Neural progenitor cell (in vitro differentiated cells): ENCODE measurements at places on chromosomes 5 and 9. TPM values are rescaled to one million over a fixed set of nuclear protein-coding genes. Genes with fewer than 3 reads are reported as not detected.
A peak's percentile ranks its signal among the peaks of the same experiment; 100 is the strongest.

GRCh38 chr5:109769597-109770291 is 80.0 kb downstream of the MAN2A1 start:
- DNase-seq = no peak

Gene RFESD
- 3.6 and 4.4 TPM in 2 replicates for total RNA-seq

Gene RNF224
- total RNA-seq = not detected in 2 replicates

- no peak for DNase-seq
These were observed 24.5 kb upstream of the SEMA4D start for GRCh38 chr9:89522261-89522958.

Gene MYORG
- 0.03 and 0.04 TPM in 2 replicates for total RNA-seq

DNA sequence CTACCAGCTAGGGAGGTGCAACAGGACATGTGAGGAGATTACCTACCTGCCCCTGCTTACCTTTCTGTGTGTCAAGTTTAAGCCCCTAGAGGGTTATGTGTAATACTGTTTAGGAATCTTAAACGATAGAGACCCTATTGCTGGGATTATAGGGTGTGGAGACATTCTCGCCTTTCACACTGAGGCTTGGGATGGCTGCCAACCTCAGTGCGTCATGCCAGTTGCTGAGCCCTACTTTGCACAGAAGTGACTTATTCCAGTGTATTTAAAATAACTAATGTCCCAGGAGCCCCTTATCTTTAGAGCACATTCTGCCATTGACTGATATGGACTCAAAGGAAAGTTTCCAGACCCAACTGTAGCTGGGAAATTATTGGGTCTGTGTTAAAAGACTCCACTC is 76.6 kb upstream of the XPA start:
- no peak for DNase-seq

Gene SLC2A6
- total RNA-seq = 2.3 and 8.8 TPM in 2 replicates

- no peak for DNase-seq
These were observed 133.4 kb downstream of the ACTBL2 start for GRCh38 chr5:57349214-57349613.

- DNase-seq = no peak
These were observed 601 bp upstream of the FAF2 start for GRCh38 chr5:176447591-176447977.

DNA sequence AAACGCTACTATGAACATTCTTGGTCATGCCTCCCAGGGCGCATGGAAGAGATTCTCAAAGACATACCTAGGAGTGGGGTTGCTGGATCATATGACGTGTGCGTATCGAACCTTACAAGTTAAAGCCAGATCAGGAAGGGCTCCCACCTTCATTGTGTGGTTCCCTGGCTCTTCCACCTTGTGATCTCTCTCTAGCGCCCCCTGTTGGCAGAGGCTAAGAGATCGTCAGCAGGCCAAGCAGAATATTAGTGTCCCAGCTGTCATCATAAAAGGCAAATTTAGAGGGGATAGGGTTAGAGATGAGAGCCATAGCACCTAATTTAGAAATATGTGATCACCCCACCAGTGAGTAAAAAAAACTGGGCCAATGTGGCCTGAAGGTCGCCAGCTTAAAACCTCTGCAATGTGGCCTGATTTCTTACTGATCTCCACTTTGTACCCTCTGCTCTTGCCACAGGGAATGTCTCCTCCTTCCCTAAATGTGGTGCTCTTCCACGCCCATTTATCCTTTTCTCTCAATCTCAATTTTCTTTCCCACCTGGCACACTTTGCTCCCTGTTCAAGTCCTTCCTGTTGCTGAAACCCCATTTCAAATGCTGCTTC is 91.7 kb upstream of the SHB start:
- peak; percentile 89 for DNase-seq

Gene SYNPO
- total RNA-seq = 0.41 and 1.3 TPM in 2 replicates

GRCh38 chr5:5146530-5147160 is 6.5 kb downstream of the ADAMTS16 start:
- no peak for DNase-seq

Gene C9orf153
- total RNA-seq = 0.25 TPM in 1 of 2 replicates, not detected in the other

Gene BNIP1
- 10.6 and 15.0 TPM in 2 replicates for total RNA-seq

GRCh38 chr9:124369231-124369797 is 45.9 kb downstream of the PSMB7 start:
- DNase-seq = no peak

Gene TMEM252
- not detected in 2 replicates for total RNA-seq

GRCh38 chr9:129176701-129177442 is 1.2 kb downstream of the IER5L start:
- peak; percentile 75 for DNase-seq

GRCh38 chr9:121055642-121056143 is 5.6 kb upstream of the C5 start:
- DNase-seq = peak; percentile 44

- DNase-seq = no peak
These were observed 20.2 kb downstream of the TRIM7 start for GRCh38 chr5:181184845-181185216.

DNA sequence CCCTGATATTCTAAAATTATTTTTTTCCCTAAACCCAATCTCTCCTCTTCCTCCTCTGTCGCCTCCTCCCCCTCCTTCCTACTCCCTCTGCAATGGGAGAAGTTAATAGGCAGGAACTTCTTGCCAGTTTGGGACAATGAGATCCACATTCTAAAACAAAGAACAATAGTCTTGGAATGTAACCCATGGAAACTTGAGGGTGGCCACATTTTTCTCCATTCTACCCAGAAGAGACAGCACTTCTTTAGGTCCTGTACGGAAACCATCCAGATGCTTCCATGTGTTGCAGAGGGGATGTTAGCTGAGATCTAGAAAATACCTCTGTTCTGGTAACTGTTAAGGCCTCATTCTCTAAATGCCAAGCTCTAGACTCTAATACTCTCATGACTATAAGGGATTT is 10.0 kb downstream of the SPARC start:
- peak; percentile 20 for DNase-seq

- DNase-seq = no peak
These were observed 1.2 kb downstream of the PPARGC1B start for GRCh38 chr5:149731332-149731616.

- DNase-seq = peak; percentile 20
These were observed 736.0 kb upstream of the ARRDC3 start for GRCh38 chr5:92119110-92119509.

- DNase-seq = no peak
These were observed 654 bp downstream of the ADAMTS2 start for GRCh38 chr5:179344431-179345182.

- DNase-seq = no peak
These were observed 6.2 kb upstream of the VPS13A start for GRCh38 chr9:77170991-77171699.

Gene ITGA1
- total RNA-seq = 2.2 and 3.9 TPM in 2 replicates

DNA sequence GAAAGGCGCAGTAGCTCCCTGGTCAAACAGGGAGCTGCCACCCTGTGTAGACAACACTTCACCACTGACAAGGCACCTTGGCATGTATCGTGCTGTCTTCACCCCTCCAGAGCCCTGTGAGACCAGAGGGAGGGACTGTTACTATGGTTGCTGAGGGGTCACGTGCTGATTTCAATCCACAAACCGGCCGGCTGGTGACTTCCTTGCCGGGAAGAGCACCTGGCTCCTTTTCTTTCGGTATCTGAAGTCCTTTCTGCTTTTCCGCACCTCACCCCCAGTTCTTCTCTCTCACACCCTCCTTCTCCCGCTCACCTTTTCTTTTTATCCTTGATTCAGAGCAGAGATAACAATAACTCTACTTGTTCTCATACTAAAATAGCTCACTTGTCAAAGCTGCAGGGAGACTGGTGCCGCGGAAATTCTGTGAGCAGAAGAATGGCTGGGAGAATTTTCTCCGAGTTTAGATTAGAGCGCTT is 327.2 kb downstream of the ZSWIM6 start:
- DNase-seq = peak; percentile 60

- DNase-seq = no peak
These were observed 98.7 kb downstream of the PDE8B start for GRCh38 chr5:77309140-77309539.

Gene PKD2L2
- not detected in 2 replicates for total RNA-seq

- DNase-seq = peak; percentile 86
These were observed 482.9 kb downstream of the AGTPBP1 start for GRCh38 chr9:85258823-85259370.

GRCh38 chr9:92661743-92662142 is 8.2 kb downstream of the IPPK start:
- no peak for DNase-seq

- no peak for DNase-seq
These were observed 9.7 kb upstream of the HK3 start for GRCh38 chr5:176908675-176909368.

DNA sequence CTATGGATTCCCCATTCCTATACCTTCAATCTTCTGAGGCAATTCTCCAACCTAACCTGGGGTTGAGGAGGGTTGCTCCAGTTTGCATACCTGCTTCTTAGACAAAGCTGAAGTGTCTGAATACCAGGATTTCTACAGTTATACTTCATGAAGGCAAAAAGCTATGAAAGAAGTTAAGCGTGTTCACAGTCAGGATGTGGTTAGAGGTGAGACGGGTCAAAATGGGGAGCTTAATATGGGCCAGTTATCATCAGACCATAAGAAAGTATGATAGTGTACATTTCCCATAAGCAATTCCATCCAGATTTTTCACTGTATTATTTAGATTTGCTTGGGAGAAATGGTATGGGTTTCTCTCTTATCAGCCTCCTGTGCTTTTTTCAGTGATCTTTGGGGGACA is 156.9 kb upstream of the FER start:
- DNase-seq = no peak

Gene LCN15
- not detected in 2 replicates for total RNA-seq

DNA sequence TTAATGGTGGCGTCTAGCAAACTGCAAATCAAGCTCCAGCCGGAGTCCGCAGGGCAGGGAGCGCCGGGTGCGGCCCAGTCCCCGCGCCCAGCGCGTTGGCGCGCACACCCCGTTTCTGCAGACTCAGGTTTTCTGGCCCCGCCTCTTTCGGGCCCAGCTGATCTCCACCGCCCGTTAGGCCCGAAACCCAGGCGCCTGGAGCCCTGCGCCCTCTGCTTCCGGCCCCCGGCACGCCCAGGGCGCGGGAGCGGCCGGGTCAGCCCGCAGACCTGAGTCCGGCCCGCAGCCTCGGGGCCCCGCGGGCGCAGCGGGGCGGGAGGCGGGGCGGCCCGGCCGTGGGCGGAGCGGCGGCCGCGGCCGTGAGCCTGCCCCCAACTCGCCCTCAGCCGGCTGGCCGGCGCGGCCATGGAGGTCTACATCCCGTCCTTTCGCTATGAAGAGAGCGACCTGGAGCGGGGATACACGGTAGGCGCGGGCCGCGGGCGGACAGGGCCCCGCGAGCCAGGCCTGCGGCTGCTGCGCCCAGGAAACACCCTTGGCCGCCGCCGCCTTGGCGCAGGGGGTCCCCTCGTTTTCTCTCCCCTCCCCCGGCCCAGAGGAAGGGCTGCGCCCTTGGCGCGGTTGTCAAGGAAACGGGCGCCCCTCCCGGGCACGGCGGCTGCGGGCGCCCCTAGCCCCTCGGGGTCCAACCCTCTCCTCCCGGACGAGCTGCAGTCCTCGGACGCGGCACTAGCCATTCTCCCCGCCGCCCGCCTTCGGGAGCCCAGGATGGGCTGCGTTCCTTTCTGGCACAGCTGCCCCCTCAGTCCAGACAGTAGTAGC is at the start of gene SNX24:
TSS of gene SNX24 (plus strand) at position 385 of the 822 bp plus-strand sequence. CDS start at position 406, 21 bp downstream.
- peak; percentile 88 for DNase-seq

DNA sequence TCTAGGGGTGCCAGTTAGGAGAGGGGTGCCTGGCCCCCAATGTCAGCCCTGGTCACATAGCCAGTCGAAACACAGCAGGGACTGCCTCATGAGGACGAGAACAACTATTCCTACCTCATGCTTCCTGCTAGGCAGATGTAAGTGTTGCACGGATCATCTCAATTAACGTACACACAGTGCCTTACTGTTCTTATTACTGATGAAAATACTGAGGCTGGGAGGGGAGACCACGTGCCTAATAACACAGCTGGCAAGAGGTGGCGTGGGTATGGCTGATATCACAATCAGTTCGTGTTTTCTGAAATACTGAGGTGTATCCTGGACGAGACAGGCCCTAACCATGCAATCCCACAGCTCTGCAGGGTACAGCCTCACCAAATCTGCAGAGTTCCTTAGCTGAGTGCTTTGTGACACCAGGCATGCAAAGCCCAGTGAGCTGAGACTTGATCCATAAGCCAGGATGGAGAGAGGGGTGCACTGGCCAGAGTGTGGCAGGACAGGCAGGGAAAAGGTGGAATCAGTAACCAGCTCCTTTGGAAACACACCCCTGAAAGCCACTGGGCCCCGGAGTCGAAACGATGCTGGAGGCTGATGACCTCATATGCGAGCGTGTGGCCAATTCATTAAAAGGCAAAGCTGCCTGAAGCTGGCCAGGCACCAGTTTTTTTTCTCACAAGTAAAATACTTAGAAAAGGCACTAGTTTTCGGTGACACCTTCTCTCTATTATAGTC is 63.9 kb downstream of the PRRT1B start:
- DNase-seq = peak; percentile 34

GRCh38 chr9:133057006-133057405 is 4.8 kb upstream of the CEL start:
- DNase-seq = no peak
